Central memory CD8-positive, alpha-beta T cell (primary cell): ENCODE measurements at places on chromosomes 1 and 21.

DNA sequence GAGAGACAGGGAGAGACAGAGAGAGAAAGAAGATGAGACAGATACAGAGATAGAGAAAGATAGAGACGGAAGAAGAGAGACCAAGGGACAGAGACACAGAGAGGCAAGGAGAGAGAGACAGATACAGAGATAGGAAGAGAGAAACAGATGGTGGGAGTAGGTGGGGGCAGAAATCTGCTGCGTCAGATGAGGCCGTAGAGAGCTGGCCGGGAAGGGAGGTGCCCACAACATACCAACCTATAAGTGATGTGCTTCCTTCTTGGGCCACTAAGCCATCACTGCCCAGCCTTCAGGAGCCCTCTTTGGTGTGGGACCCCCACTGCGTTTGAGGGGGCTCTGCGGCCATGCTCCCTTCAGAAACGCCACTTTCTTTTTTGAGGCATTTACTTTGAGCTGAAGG lies 307.6 kb upstream of the VAMP3 start:
- peaks cover 14% of the 10 kb centered on the region for H3K27me3 ChIP-seq
- no peak overlapping the region for H3K4me3 ChIP-seq
- no peaks in the 10 kb centered on the region for H3K4me1 ChIP-seq
- H3K27ac ChIP-seq: no peak overlapping the region

DNA sequence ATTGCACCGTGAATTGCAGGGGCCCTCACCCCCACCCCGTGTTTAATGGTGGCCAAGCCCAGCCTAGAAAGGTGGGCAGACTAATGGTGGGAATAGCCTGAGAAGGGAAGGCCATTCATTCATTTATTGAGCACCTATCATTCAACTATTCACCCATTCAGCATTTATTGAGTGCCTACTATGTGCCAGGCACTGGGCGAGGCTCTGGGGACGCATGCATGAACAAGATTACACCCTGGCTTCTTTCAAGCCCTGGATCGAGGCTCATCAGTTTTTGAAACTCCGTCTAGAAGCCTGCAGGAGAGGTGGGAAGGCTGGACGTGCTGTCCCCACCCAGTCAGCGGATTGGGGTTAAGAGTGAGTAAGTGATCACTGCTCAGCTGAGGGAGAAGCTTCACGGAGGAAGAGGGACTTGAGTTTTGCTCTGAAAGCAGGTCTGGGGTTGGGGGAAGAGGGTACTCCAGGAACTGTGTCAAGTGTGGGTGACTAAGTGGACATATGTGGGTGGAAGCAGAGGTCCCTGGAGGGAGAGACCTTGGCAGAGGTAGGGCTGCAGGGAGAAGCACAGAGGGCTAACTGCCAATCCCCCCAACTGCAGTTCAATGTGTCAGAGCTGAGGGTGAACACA lies 35.6 kb downstream of the MEF2D start:
- H3K4me1 ChIP-seq: peaks cover 40% of the 10 kb centered on the region
- no peak for DNase-seq
- H3K36me3 ChIP-seq: peaks cover 58% of the 10 kb centered on the region
- no peaks in the 10 kb centered on the region for H3K27me3 ChIP-seq
- H3K27ac ChIP-seq: peak overlapping the region; percentile 41

GRCh38 chr1:67801903-67802302 lies 31.4 kb downstream of the GNG12 start:
- no peak overlapping the region for H3K4me3 ChIP-seq
- peaks cover 76% of the 10 kb centered on the region for H3K27me3 ChIP-seq
- no peaks in the 10 kb centered on the region for H3K4me1 ChIP-seq
- no peak overlapping the region for H3K27ac ChIP-seq
- no peak for DNase-seq
- no peaks in the 10 kb centered on the region for H3K36me3 ChIP-seq

GRCh38 chr21:46155514-46156377 lies at the start of gene FTCD:
TSS of gene FTCD (minus strand) at chr21:46155579. CDS start at chr21:46155523, 56 bp downstream.
- H3K27me3 ChIP-seq: no peaks in the 10 kb centered on the region
- no peaks in the 10 kb centered on the region for H3K36me3 ChIP-seq
- H3K27ac ChIP-seq: no peak within 1 kb of the TSS
- H3K4me3 ChIP-seq: no peak within 1 kb of the TSS
- H3K4me1 ChIP-seq: no peaks in the 10 kb centered on the region

DNA sequence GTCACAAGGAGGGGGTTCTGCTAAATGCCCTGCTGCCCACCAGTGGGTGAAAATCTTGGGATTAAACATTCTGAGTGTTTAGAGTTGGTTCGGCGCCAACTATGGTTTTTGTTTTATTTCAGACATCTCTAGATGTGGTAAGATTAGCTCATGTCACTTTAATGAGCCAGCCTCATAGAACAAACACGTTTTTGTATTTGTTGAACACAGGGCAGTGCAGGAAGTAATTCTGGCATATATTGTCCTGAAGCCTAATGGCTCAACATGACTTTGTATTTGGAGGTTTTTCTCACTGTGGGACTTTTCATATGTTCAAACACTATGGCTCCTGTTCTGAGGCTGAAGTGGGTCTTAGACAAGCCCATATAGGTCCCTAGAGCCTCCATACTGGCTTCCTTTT lies 107.8 kb downstream of the NGF start:
- no peak for DNase-seq
- H3K4me1 ChIP-seq: no peaks in the 10 kb centered on the region
- H3K4me3 ChIP-seq: no peak overlapping the region

GRCh38 chr1:5989286-5989605 lies 3.0 kb downstream of the NPHP4 start:
- peaks cover 17% of the 10 kb centered on the region for H3K36me3 ChIP-seq
- H3K27ac ChIP-seq: no peak overlapping the region
- H3K27me3 ChIP-seq: no peaks in the 10 kb centered on the region
- DNase-seq: no peak
- H3K4me1 ChIP-seq: peaks cover 28% of the 10 kb centered on the region

DNA sequence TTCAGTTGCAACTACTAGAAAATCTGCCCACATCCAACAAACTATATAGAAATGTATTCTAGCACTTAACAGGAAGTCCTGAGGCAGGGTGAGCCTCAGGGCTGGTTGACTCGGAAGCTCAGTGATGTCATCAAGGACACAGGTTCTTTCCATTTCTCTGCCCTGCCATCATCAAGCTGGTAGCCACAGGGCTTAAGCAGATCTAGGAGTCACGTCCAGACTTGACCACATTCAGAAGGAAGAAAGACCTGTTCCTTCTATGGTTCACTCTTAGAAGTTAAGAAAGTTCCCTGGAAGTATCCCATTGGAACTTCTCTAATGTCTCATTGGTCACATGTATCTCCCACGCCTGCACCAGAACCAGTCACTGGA lies 438.1 kb downstream of the PRDM2 start:
- DNase-seq: no peak
- H3K27me3 ChIP-seq: peaks cover 18% of the 10 kb centered on the region
- no peaks in the 10 kb centered on the region for H3K4me1 ChIP-seq
- H3K4me3 ChIP-seq: no peak overlapping the region

GRCh38 chr1:37663426-37664000 lies 28.8 kb upstream of the CDCA8 start:
- DNase-seq: no peak
- no peak overlapping the region for H3K27ac ChIP-seq
- H3K36me3 ChIP-seq: peaks cover 2% of the 10 kb centered on the region
- H3K4me3 ChIP-seq: no peak overlapping the region
- H3K27me3 ChIP-seq: peaks cover 20% of the 10 kb centered on the region

DNA sequence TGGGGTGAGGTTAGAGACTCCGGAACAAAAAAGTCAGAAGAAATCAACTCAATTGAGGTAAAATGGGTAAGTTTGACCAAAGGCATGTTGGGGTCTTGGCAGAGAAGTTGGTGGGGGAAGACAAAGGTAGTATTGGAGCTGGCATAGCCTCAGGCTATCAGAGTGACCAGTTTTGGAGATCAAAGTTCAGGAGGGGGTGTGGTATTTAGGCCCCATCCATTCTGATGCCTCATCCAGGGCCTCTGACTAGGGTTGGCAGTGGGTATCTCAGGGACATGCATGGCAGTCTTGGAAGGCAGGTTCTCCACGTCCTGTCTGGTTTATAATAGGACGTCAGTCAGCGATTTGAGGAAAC lies 73.2 kb upstream of the TRABD2B start:
- DNase-seq: no peak
- H3K4me3 ChIP-seq: no peak overlapping the region
- H3K4me1 ChIP-seq: no peaks in the 10 kb centered on the region

DNA sequence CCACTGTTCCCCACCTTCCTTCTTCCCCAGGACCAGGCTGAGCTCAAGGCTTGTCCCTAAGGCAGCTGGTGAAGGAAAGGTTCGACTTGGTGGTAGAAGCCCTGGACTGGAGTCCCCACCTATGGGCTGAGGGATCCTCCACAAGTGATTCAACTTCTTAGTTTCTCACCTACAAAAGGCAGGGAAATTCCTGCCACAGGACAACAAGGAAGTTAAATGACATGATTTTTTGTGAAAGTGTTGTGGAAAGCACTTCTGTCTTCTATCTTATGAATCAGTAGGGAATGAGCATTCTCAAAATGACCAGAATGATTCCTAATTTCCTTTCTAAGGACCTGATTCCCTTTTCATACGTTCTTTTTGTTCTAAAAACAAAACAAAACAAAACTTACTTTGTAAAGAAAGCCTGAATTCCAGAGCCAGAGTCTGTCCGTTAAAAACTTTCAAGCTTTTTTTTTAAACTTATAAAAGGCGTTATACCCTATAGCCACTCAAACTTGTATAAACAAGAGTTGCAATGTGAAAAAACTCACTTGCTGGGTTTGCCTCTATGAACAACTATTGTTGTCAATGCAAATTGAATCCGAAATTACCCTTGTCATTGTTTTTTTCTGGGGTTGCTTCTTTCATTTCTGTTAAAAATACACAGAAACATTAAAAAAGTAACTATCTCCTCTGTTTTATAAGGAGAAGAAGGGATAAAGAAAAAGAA lies 12.2 kb downstream of the KCNJ15 start:
- H3K27me3 ChIP-seq: peaks cover 20% of the 10 kb centered on the region
- H3K4me1 ChIP-seq: no peaks in the 10 kb centered on the region
- H3K4me3 ChIP-seq: no peak overlapping the region
- H3K36me3 ChIP-seq: no peaks in the 10 kb centered on the region

GRCh38 chr1:183845681-183846080 lies 40.8 kb downstream of the RGL1 start:
- H3K27ac ChIP-seq: no peak overlapping the region
- DNase-seq: no peak
- H3K36me3 ChIP-seq: no peaks in the 10 kb centered on the region

DNA sequence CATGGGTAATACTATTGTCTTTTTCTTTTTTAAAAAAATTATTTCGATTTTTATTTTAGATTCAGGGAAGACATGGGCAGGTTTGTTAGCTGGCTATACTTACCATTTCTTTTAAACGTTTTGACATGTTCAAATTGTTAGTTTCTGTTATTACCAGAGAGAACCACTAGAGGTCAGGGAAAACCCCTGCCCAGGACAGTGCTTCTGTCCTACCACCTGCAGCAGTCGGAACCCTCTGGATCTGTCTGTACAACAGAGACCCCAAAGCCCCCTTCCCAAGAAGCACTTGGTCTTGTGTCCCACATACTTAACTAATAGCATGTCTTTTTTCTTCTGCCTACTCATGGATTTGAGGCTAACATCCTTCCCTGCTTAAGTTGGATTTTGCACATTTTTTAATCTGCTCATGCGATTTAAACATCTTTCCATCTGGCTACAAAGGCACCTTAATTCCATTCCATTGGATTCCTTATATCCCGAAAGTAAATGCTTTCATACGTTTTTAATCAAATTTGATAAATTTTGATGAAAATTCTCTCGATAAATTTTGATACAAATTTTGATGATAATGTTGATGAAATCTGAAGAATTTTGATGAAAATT lies 10.0 kb upstream of the C1orf115 start:
- no peaks in the 10 kb centered on the region for H3K27me3 ChIP-seq
- peaks cover 1% of the 10 kb centered on the region for H3K36me3 ChIP-seq
- no peak overlapping the region for H3K27ac ChIP-seq
- no peaks in the 10 kb centered on the region for H3K4me1 ChIP-seq
- no peak overlapping the region for H3K4me3 ChIP-seq

DNA sequence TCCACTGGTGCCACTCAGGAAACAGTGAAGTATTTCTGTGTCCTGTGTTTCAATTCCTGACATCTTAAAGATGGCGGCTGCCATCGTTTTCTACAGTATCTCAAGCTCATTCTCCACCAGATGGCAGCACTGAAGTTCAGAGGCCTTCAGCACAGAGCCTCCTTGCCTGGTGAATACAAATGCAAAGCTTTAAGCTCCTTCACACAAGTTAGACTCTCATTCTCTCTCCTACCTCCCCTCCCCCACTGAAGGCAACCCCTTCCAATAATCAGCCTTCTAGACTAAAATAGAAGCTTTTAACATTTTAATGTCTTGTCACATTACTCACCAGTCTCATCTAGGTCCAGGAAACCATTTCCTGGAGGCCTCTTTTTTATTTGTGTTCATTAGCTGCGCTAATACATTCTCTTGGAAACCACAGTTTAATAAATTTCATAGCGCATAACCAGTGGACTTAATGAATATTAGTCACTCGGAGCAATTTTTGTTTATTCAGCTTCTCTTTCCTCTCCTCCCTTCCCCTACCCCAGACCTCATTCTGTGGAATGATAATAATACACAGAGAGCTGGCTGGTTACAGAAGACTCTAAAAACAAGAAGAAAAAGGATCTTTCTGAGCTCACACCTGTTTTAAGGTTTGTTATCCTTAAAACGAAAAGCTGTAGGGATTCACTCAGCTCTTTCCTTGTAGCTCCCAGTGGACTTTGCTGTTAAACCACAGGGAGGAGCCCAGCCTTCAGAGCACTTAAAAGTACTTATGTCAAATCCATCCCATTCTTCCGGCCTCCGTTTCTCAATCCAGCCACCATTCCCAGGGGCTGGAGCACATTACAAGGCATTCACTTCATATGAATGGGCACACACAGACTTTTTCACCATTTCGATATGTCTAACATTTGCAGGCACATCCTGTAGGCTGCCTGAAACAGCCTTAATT lies 384.9 kb downstream of the HLX start:
- H3K27ac ChIP-seq: no peak overlapping the region
- no peaks in the 10 kb centered on the region for H3K4me1 ChIP-seq
- DNase-seq: no peak
- H3K36me3 ChIP-seq: no peaks in the 10 kb centered on the region
- H3K4me3 ChIP-seq: no peak overlapping the region

DNA sequence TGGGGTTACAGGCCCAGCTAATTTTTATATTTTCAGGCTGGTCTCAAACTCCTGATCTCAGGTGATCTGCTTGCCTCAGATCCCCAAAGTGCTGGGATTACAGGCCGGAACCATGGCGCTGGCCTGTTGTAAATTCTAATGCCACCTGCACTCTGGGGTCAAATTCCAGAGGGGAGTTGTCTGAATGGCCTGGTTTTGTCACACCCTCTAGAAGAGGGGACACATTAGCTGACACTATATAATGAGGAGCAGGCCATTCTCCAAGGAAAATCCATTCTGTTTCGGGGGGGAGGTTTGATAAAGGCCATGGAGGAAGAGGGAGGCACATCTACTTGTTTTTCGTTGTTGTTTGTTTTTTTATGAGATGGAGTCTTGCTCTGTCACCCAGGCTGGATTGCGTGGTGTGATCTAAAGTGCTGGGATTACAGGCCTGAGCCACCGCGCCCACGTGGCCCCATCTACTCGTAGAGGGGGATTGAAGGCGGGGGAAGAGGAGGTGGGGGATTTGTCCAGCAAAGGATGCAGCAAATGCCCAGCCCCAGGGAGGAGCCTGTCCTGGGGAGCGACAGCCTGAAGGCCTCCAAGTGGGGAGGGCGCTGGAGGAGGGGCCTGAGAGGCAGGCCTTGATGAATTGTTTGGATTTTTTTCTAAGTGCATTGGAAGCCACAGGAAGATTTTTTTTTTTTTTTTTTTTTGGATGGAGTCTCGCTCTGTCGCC lies 78.4 kb upstream of the SLC45A1 start:
- DNase-seq: no peak
- H3K4me1 ChIP-seq: no peaks in the 10 kb centered on the region
- no peaks in the 10 kb centered on the region for H3K36me3 ChIP-seq
- no peak overlapping the region for H3K27ac ChIP-seq

GRCh38 chr1:206728697-206728987 lies 41.9 kb upstream of the IL19 start:
- DNase-seq: no peak
- H3K4me1 ChIP-seq: peaks cover 68% of the 10 kb centered on the region
- peak overlapping the region; percentile 19 for H3K27ac ChIP-seq
